ENCODE measurements at places on chromosomes 5 and 9.

GRCh38 chr5:100772006-100772405 is 131.1 kb downstream of the ST8SIA4 start:
- no peak for DNase-seq

DNA sequence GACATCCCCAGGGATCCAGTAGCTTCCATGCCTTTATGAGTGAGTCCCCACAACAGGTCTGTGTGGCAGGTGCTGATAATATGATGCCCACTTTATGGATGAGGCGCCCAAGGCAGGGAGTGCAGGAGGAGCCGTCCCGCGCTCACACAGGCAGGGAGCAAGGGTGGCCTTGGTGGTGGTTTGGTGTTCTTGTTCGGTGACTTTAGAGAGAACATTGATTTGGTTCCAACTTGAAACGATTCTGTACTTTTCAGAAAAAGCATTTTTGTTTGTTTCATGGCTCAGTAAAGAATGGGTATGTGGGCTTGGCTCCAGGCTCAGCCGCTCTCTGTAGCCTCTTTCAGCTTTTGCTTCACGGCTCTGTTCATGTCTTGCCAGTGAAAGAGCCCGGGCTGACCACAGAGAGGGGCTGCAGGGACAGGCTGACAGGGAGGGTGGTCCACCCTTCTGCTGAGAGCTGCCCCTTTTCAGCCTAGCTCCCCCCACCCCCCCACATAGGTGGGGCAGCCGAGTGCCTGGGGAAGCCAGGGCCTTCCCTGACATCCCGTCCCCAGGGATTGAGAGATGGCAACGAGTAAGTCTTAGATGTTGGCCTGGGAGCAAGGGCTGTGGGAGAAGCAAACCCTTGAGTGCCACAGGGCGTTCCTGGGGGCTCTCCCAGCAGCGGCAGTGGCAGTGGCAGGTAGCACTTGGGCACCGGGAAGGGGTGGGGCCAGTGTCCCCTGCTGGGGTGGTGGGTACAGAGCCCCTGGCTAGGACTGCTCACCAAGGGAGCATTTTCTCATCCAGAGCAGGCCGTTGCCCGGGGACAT is 28.0 kb downstream of the NCS1 start:
- DNase-seq, result no peak

DNA sequence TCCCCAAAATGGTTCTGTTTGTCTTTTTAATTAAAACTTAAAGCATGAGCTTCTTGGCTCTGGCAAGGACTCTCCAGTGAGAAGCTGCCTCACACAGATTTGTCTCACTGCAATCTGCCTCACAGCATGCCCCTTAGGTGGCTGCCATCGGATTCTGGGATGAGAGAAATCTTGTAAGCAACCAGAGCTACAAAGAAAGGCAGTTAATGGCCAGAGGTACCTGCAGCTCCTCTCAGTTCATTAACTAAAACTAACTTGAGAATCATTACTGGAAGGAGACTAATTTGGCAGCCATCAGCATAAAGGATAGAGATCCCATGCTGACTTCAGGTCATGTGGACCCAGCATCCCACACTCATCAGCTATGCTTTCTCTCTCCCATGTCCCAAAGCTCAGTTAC is 220.6 kb upstream of the DMAC1 start:
- no peak for DNase-seq

DNA sequence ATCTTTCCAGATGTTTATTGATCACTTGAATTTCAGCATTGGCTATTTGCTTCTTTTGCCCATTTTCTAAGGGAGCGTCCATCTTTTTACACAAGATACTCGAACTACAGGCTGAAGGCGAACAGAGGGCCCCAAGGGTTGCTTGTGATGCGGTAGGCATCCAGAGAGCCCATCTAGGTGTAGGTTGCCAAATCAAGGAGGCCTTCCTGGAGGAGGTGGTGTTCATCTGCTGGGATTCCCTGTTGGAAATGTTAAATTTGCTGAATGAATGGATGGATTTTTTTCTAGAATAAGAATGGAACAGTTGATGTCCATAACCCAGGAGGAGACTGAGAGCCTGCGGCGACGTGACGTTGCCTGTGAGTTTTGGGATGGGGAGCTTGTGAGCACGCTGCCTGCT is 31.4 kb downstream of the LRSAM1 start:
- DNase-seq, result no peak

- DNase-seq, result no peak
Observed at GRCh38 chr9:120438111-120438510, 141.9 kb downstream of the CDK5RAP2 start.

GRCh38 chr5:124007675-124008398 is 495.9 kb downstream of the CSNK1G3 start:
- no peak for DNase-seq

- no peak for DNase-seq
Observed at GRCh38 chr5:76638479-76638878, 15.3 kb upstream of the F2RL2 start.

DNA sequence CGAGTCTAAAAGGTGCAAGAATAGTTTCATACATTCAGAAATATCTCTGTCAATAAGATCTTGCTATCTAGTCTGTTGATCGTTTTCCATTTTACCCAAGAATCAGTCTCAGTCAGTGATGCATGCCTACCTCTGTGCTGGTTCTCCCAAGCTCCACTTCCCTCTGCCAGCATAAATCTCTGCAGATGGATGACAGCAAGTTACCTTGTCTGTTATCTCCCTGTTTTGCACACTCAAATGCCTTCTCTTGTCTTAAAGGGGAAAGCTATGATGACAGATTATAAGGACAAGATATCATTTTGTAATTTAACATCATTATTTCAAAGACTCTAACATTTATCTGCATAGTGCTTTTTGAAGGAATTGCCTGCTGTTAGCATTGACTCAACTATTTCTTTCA is 802.1 kb upstream of the SEMA6A start:
- no peak for DNase-seq

DNA sequence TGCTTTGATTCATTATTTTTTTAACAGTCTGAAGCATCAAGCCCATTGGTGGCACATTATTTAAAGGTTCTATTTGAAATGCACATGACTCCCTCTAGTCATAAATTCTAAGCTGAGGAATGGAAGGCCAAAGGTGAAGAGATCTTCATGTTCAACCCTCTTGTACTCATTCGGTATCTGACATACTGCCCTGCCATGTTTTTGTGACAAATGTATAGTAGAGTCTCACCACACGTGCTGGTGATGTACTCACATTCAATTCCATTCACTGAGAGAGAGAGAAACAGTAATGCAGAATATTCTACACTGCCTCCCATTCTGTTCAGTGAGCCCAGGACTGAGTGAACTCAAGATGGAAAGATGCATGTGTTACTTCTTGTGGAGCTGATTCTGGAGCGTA is 98.3 kb downstream of the GDA start:
- DNase-seq, result no peak

GRCh38 chr9:121622387-121623203 is 28.8 kb upstream of the DAB2IP start:
- no peak for DNase-seq

- DNase-seq, result no peak
Observed at GRCh38 chr9:105855987-105856386, 161.6 kb downstream of the TMEM38B start.

- DNase-seq, result no peak
Observed at GRCh38 chr5:73856997-73857396, 231.0 kb downstream of the ARHGEF28 start.

All from fibroblast of skin of back (primary cell).